ENCODE measurements at places on chromosomes 11 and 22.

DNA sequence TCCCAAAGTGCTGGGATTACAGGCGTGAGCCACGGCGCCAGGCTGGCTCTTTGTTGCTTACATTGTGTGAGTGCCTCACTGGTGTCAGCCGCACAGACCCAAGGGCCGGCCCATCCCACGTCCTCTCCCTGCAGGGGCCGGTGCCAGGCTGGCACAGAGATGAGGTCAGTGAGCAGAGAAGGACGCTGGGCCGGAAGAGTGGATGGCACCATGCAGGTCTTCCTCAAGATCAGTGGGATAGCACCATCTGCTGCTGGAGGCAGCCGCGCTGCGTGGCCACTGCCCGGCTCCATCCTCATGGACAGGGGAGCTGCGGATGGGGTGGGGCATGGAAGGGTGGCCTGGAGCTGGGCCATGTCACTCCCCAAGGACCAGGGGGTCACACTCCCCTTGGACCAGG lies 22.0 kb upstream of the FGF4 start:
- no peak for DNase-seq

- no peak for DNase-seq
These were observed 13.8 kb upstream of the PVALB start for GRCh38 chr22:36830601-36831000.

- DNase-seq: no peak
These were observed 17.3 kb downstream of the TRPM5 start for GRCh38 chr11:2426826-2427521.

- no peak for DNase-seq
These were observed 639.1 kb downstream of the BRD1 start for GRCh38 chr22:49188591-49188990.

- DNase-seq: no peak
These were observed 10.2 kb downstream of the TMEM121B start for GRCh38 chr22:17110791-17111550.

- DNase-seq: no peak
These were observed 13.0 kb upstream of the UPK3A start for GRCh38 chr22:45271667-45272201.

GRCh38 chr11:61310749-61311148 lies 15.6 kb upstream of the VWCE start:
- DNase-seq: no peak

GRCh38 chr11:122267602-122268001 lies 151.6 kb upstream of the BLID start:
- DNase-seq: no peak

DNA sequence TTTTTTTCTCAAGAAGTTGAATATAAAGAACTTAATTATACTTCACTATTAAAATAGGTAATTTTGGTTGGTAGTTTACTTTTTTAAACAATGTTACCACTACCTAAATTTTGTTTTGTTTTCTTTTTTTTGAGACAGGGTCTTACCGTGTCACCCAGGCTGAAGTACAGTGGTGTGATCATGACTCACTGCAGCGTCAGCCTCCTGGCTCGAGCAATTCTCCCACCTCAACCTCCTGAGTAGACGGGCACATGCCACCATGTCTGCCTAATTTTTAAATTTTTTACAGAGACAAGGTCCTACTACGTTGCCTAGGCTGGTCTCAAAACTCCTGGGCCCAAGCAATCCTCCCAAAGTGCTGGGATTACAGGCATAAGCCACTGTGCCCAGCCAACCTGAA lies 17.6 kb downstream of the SPCS2 start:
- DNase-seq: no peak

DNA sequence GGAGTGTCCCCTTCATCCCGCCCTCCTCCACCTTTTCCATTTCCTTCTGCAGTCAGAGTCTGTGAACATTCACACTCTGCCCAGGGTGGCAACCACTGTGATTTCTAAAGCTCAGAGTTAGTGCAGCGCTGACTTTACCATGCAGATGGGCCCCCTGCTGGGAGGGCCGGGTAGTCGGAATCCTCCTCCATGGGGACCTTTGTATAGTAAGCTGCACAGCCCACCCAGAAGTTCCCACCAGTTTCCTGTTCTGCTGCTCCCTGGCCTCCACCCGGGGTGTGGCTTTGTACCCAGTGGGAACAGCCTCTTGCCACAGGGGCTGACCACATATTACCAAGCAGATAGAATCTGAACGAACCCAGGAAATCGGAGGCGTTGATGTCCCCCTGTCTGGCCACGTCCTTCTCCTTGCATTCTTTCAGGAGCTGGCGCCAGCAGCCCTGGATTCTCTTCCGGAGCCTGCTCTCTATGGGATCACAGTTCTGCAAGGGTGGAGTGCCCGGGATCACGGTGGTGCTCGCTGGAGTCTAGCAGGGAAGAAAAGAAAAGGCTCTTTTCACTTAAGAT lies 125.3 kb downstream of the MPPED1 start:
- no peak for DNase-seq

GRCh38 chr22:50206599-50206998 lies 5.8 kb downstream of the SELENOO start:
- DNase-seq: no peak

- DNase-seq: no peak
These were observed 7.2 kb downstream of the PPFIBP2 start for GRCh38 chr11:7520981-7521487.

GRCh38 chr22:41613456-41613855 lies 7.4 kb downstream of the DESI1 start:
- no peak for DNase-seq

DNA sequence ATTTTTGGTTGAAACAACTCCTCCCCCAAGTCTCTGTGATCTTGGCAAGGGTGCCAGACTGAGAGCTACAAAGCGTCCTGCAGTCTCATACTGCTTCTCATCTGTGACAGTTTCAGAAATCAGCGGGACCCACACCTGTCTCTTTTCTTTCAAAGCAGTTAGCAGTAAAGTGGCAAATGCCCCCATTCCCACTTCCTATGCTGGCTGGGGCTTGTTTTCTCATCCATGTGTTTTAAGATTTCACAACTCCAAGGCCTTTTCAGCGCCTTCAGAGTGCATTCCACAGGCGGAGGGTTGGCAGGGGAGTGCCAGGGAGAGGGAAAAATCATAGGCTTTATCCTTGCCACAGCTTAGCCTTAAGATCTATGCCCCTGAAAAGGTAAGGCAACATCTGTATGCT lies 493.5 kb downstream of the OPCML start:
- DNase-seq: no peak

GRCh38 chr11:103541186-103541795 lies 432.1 kb downstream of the DYNC2H1 start:
- DNase-seq: no peak

GRCh38 chr11:30481330-30481729 lies 104.8 kb downstream of the MPPED2 start:
- no peak for DNase-seq

DNA sequence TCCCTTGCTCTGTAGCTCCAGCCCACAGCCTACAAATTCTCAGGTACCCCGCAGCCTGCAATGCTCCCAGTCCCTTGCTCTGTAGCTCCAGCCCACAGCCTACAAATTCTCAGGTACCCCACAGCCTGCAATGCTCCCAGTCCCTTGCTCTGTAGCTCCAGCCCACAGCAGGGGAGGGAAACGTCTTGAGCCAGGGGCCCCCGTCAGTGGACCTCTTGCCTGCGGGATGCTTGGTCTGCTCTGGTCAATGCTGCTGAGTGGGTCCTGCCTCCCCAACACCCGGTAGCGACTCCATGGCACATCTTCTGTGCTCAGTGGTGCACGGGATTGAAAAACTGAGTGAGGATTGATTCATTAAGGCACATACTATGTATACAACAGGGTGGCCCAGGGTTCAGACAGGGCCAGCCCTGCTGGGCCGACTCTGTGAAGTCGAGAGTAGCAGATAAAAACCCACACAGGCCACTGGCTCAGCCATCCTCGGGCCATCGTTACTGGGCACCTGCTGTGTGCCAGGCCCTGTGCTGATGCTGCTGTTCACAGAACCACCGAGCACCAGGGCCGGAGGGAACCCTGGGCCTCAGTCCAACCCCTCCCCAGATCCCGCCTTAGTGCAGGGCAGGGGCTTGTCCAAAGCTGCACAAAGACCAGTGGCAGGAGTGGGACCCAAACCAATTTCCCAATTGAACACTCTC lies 69.7 kb downstream of the MYO7A start:
- no peak for DNase-seq

GRCh38 chr11:2379466-2380174 lies 2.5 kb downstream of the CD81 start:
- DNase-seq: no peak

GRCh38 chr22:39773976-39774539 lies 119.5 kb downstream of the ENTHD1 start:
- DNase-seq: no peak

DNA sequence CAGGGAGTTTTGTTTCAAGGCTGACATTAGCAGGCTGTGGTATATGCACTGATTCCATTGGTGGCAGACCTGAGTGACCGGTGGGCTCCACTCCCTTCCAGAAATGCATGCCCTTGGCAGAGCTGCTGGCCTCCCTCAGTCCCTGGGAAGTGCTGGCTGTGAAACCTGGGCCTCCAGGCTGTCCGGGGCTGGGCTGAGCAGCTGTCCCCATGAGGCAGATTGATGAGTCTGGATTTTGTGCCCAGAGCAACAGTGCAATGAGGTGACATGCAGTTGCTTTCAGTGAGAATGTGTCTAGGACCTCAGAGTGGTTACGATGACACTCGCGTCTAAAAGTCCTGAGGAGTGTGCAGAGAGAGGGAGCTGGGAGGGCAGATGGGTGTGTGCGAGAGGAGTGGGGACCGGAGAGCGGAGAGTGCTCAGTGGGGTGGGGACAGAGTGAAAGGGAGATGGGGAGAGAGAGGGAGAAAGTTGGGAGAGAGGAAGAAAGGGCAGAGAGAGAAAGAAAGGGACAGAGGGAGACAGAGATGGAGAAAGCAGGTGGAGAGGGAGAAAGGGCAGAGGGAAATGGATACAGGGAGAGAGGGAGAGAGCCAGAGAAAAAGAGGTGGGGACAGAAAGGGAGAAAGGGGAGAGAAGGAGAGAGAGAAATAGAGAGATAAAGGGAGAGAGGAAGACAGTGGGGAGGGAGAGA lies 978.3 kb downstream of the BRD1 start:
- no peak for DNase-seq

- no peak for DNase-seq
These were observed 284.6 kb upstream of the ZC3H12C start for GRCh38 chr11:109808569-109808968.

DNA sequence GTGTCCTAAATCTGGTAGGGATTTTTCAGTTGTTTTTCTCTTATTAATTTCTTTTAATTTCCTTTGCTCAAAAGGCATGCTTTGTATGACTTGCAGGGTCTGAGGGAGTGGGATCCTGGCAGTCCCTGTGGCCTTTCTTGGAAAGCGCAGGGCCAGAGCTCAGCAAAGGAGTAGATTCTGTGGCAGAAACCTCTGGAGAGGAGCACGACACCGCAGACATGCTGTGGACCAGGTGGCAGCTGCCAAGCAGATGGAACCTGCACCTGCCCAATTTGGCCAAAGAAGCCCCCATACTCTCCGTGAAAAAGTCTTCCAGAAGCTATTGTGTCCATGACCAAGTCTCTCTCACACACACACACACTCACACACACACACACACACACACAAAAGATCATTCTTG lies 78.9 kb upstream of the FGF3 start:
- no peak for DNase-seq
